CD4-positive, alpha-beta T cell treated with Interleukin-12 subunit alpha and Interleukin-12 subunit beta, for 1 hour (primary cell): ENCODE measurements at places on chromosomes 7 and 10.
A peak's percentile ranks its signal among the peaks of the same experiment; 100 is the strongest.

DNA sequence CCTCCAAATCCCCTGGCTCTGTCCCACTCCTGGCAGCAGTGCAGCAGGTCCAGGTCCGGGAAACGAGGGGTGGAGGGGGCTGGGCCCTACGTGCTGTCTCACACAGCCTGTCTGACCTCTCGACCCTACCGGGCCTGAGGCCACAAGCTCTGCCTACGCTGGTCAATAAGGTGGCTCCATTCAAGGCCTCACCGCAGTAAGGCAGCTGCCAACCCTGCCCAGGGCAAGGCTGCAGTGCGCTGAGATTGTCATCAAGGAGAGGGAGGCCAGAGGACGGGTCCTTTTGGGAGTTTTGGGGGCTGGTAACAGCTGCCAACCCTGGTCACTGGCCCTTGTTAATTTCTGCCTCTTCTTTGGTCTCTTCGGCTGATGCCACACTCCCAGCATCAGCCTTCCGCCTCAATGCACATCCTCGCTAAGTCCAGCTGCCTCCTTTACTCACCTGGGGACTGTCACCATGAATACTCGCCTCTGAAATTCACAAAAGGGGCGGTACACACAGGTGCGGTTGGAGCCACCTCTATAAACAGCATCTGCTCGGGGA lies 3.5 kb downstream of the EPO start:
- DNase-seq, result no peak

DNA sequence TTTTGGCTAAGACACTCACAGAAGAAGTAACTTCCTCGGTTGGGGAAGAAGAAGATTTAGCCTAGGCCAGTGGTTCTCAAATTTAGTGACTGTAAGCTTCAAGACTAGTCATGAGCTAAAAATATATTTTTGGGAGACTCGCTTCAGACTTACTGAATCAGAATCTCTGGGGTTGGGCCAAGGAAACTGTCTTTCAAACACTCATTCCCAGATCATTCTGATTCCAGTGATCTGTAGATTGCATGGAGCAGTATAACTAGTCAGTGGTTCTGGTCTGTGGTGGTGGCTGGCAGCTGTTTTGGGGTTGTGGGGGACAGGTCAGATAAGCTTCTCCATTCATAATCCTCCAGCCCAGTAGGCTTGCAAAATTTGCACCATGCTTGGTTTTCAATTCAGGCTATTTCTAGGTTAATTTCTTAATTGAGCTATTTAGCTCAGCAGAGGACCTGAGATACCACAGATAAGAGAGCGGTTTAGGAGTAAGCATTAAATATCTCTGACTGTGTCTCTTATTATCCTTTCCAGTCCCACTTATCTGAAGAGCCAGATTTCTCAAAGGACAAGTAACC lies 3.8 kb upstream of the KAT6B start:
- DNase-seq, result no peak

DNA sequence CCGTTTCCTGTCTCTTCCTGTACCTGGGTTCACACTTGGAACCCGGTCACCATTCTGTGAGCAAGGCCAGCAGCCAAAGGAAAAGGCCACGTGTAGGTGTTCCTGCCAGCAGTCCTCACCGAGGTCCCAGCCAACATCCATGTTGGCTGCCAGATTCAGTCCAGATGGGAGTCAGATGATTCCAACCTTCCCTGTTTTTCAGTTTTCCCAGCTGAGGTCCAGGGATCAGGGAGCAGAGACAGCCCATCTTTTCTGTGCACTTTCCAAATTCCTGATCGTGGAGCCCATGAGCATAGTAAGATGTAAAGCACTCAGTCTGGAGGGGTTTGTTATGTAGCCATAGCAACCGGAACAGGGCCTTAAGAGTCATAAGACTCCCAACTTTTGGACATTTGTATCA lies 3.9 kb upstream of the PVRIG start:
- DNase-seq, result no peak

DNA sequence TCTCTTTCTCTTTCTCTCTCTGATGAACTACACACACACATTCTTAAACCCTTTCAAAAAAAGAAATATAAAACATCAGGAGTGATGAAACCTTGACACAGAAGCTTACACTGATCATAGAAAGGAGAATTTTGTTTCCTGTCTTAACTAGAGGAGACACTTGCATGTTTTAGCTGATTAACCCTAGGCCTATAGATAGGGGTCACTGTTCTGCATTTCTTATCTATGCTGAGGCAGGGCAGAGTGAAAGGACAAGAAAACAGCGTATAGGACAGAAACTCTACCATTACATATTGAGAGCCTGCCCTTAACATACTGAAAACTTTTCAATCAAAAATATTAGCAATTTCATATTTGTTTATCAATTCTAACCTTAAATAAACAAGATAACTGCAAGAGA lies 680.6 kb upstream of the MBL2 start:
- DNase-seq, result no peak

GRCh38 chr10:63466144-63466935 lies 563 bp upstream of the JMJD1C start:
- DNase-seq, result peak; percentile 42

GRCh38 chr7:132625651-132626050 lies 49.4 kb upstream of the PLXNA4 start:
- DNase-seq, result no peak

DNA sequence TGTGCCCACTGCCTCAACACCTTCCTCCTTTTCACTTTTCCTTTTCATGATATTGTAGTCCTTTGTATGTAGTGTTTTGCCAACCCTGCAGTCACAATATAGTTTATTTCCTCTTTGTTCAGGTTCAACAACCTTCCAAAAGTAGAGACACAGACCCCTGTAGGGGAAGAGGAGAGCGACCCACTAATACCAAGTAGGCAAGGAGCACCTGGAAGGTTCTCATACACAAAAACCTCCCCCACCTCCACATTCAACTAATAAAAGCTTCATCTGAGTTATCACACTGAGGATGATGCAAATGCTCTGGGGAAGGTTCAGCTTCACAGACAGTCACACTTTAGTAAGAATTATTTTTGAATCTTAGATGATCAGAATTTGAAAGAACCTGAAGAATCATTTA lies 41.6 kb downstream of the PIK3AP1 start:
- DNase-seq, result no peak
